ENCODE measurements at places on chromosomes 7 and 10.

DNA sequence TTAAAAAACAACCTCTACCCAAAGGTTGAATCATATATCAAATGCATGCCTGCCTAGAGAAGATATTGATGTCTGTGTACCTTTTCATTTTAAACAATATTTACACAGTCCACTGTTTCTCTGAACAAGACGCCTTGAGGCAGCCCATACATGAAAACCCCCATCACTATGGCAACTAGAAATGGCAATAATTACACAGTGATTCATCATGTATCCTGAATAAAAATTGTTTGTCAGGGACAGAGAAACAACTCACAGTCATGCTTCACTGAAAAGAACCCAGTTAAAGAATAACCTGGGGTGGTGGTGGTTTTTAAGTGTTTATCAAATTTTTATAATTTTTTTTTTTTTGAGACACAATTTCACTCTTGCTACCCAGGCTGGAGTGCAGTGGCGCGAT is 19.7 kb downstream of the DNAJC12 start:
- no peak for DNase-seq

DNA sequence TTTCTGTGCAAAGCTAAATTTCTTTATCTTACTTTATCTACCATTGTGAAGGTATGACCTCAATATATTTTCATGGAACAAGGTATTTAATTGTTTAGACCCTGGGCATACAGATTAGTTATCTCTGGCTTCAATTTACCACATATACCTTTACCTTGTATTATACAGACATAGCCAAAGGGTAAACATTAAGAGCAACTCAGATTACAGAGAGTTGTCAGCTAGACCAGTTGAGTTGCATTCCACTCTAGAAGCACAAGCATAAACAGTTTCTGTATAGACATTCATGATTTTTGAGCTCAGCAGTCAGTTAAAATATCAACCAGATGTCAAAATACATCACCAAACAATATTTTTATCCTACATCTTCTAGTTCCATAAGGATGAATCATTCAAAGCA is 857.3 kb upstream of the ZWINT start:
- DNase-seq = no peak

DNA sequence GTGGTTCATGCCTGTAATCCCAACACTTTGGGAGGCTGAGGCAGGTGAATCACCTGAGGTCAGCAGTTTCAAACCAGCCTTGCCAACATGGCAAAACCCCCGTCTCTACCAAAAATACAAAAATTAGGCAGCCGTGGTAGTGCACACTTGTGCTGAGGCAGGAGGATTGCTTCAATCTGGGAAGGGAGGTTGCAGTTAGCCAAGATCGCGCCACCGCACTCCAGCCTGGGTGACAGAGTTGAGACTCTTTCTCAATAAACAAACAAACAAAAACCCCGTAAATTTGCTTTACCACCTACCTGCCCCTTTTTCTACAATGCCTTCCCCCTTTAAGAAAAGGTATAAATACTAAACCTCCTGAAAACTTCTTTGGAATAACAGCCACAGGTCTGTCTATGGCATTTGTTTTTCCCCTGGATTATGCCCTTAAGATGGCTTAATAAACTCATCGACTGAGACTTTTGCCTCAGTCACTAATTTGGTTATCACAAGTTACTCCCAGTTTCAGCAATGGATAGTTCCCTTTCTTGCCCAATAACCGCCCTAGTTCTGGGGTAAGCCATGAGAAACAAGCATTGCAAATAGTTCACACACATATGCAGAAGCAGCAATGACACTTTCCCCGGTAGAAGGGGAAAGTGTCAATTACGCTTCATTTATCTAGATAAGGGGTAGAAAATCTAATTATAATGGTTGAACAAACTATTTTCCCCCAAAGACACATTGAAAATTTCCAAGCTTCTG is 52.8 kb upstream of the SVIL start:
- DNase-seq = no peak

DNA sequence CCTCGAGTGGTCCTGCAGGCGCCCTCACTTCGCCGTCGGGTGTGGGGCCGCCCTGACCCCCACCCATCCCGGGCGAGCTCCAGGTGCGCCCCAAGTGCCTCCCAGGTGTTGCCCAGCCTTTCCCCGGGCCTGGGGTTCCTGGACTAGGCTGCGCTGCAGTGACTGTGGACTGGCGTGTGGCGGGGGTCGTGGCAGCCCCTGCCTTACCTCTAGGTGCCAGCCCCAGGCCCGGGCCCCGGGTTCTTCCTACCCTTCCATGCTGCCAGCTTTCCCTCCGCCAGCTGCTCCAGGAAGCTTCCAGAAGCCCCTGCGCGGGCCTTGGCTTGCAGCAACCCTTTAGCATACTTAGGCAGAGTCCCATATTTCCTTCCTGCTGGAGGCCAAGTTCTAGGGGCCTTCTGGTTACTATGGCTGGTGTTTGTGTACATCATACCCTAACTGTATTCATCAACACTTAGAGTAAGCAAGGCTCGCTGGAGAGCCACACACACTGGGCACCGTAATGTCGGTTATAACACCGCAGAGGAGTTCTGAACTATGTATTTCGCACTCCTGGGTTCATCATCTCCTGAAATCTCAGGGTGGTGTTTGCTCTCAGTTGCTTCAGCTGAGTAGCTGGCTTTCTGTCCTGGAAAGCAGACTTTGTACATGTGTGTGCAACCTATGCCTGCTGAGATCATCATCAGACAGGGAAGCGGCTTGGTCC is 471 bp downstream of the MGMT start:
- DNase-seq = peak; percentile 12

- DNase-seq = no peak
Observed at GRCh38 chr7:26011039-26011696, 140.8 kb upstream of the NFE2L3 start.

- no peak for DNase-seq
Observed at GRCh38 chr10:23200586-23200985, 8.5 kb downstream of the PTF1A start.

- no peak for DNase-seq
Observed at GRCh38 chr10:131049016-131049415, 262.5 kb downstream of the TCERG1L start.

DNA sequence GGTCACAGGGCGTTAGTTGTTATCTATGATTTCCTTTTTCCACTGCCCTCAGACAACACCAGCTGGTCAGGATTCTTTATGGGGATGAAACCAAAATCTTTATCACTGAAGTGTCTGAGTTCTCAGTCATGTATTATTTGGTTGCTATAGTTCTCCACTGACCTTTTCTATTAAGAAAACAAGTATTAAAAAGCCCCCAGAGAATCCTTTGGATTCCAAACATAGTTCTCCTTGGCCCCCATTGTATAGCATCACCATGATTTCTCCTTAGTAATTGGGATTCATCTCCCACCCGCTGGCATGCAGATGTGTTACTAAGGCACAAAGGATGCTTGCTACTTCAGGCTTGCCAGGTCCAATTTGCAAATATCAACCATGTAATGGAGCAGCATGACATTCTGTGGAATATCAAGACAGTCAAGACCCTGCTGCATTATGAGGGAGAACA is 94.3 kb downstream of the IQUB start:
- DNase-seq = no peak

DNA sequence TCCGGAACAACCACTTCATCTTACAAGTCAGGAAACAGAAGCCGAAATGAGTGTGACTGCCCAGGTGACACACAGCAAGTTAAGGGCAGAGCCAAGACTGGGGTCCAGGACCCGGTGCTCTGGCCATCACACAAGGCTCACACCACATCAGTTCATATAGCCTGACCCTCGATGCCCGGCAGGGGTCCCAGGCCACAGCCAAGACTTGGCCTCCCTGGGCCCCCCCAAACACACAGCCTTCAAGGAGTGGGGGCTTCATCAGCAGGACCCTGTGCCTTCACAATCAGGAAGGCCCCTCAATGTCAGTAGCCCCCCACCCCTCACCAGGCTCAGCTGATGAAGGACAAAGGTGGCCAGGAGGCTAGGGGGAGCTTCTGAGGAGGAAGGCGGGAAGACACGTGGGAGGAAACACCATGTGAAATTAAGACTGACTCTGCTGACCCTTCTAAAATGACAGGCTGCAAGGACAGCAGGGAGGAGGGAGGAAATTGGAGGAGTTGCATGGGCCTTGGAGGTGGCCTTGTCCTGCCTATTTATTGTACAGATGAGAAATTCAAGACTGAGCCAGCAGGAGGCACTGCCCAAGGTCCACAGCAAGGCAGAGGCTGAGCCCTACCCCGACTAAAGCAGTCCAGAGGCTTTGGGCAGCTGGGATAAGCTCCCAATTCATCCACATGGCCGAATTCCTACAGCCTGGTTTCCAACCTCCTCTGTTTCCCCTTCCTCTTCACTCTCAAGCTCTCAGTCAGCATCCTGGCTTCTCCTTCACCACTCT is 216.1 kb upstream of the ZMIZ1 start:
- peak; percentile 8 for DNase-seq

GRCh38 chr10:131944976-131945695 is 36.6 kb downstream of the BNIP3 start:
- no peak for DNase-seq

DNA sequence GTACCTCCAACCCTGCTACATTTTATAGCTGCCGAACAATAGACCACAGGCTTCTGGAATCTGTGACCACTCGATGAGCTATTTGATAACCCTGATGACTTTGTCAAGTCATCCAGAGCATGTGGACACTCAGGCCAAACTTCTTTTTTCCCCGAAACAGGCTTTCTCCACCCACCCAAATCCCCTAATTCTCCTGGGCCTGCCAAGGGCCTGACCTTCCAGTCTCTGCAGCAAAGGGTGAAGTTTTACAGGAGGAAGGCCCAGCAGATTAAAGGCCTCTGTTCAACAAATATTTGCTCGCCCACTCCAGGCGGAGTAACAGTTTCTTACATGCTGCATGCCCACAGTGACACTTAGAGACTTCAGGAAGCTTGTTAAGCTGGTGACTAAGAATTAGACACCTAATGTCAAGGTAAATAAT is 2.0 kb downstream of the JCAD start:
- DNase-seq = no peak

DNA sequence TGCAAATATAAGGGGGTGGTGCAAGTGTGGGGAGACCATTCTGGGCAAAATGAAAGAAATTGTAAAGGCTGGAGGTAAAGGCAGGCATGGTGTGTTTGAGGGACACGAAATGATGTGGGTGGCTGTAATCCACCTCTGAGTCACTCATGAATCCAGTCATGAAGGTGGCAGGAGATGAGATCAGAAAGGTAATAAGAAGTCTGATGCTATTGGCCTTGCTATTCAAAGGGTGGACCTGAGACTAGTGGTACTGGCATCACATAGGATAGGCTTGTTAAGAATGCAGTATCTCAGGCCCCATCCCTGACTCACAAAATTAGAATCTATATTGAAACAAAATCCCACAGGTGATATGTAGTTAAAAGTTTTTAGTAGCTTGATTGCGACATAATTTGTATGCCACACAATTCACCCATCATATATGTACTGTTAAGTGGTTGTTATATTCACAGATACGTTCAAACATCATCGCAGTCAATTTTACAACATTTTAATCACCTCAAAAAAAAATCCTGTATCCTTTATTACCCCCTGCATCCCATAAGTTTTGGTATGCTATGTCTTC is 85.6 kb downstream of the ST8SIA6 start:
- DNase-seq = no peak

DNA sequence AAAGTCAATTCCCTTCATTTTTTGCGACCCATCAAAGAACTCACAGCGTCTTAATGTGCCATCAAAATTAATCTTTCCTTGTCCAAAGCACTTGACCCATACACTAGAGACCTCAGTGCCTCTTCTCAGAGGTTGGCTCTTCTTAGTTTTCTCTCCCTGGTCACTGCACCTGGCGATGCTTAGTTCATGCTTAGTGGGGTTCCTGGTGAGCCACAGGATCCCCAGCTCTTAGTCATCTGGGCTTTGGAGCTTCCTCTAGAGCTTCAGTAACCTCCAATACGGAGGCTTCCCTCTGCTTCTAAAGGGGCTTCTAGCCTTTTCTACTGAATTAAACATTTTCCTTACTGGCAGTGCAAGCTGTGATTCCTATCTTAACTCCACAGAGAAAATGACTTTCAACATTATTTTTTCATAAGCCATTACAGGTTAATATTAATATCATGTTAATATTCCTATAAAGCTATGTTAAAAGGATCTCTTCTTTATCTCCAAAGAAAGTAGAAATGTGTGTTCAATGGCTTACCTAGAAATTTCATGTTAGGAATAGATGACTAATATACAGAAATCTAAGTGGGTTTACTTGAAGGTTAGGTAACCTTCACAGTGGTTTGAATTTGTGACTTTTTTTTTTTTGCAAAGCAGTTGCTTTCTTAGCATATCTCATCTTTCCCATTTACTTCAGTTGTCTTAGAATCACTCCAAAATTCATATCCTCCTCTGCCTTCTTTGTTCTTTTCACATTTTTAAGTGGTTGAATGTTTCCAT is 295.2 kb downstream of the CAMK1D start:
- no peak for DNase-seq

DNA sequence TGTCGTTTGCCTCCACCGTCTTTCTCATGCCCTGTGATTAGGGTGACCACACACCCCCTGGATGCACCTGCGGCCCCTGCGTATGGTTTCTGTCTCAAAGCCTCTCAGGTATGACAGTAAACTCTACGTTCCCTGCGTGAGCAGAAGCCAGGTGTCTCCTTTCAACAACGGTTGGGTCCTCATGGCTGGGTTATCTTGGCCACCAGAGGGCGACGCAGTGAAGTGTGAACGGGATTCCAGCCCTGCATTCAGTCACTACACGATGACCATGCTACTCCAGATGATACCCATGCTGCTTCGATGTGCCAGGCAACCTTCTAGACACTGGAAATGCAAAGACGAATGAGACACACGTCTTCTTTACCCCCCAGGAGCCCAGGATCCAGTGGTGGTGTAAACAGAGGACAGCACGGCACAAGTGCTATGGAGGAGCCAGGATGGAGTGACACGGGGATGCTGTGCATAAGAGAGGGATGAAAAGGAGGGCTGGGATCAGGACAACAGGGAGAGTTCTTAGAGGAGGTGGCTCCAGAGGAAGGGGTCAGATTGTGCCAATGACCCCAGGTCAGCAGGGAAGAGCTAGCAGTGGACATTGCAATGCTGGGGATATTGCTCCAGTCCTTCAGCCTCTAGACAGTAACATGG is 228.1 kb upstream of the PFKP start:
- peak; percentile 42 for DNase-seq

GRCh38 chr7:44636041-44636584 is 29.7 kb downstream of the OGDH start:
- DNase-seq = no peak

GRCh38 chr10:59770689-59771088 is 17.4 kb upstream of the MRLN start:
- DNase-seq = no peak

DNA sequence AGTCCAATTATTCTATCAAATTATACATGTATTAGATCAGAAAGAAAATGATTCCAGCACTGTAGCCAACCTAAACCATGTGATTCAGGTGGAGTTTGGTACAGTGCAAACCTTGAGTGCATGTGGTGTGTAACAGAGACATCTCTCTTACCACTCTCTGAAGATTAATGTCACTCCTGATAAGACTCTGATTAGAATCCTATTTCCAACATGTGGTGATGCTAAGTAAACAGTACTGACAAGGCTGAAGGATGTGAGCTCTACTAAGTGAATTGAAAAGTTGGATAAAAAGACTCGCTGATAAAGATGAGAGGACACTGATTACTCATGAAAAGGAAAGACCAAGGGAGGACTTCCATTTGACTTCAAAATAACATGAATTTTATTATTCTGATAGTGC is 232.0 kb downstream of the SDK1 start:
- no peak for DNase-seq

Data from activated naive CD8-positive, alpha-beta T cell treated with anti-CD3 and anti-CD28 coated beads, Interleukin-2, amount 50 U/mL, for 24 hours (primary cell).